ENCODE measurements at places on chromosomes 4 and X.

DNA sequence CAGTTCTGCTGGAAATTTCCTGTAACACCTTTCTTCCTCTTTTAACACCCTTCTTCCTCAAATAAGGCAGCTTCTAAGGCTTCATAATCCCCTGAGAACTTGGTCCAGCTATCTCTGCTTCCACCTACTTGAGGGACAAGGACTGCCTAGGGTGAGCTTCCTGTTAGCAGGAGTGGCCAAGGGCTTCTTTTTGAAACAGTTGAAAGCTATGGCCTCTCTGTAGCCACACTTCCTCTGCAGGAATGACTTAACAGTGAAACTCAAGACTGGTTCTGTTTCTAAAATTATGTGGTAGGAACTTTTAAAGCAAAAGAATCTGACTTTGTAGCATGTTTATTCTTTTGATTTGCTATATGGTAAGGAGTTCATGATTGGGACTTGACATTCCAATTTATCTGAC lies 108.5 kb upstream of the WDR1 start:
- no peak for DNase-seq

GRCh38 chr4:189850239-189850856 lies 90.3 kb upstream of the FRG1 start:
- no peak for DNase-seq

- no peak for DNase-seq
Measured at GRCh38 chr4:25950461-25951389, 36.7 kb downstream of the SMIM20 start.

DNA sequence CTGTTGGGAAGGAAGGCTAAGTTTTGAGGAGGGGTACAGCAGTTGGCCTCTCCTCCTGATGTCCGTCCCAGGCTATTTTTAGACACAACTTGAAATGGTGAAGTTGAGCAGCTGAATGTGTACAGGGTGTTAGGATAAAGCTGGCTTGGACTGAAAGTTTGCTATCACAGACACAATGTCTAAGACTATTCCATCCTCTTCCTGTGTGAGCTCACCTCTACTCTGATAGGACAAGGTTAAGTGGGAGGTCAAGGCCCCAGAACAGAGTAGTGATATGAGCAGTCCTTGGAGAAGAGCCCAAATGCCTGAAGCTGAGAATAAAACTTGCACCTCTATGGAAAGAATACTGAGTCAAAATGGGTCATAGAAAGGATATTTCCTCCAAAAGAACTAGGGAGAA lies 4.1 kb downstream of the ATP1B4 start:
- DNase-seq: no peak

DNA sequence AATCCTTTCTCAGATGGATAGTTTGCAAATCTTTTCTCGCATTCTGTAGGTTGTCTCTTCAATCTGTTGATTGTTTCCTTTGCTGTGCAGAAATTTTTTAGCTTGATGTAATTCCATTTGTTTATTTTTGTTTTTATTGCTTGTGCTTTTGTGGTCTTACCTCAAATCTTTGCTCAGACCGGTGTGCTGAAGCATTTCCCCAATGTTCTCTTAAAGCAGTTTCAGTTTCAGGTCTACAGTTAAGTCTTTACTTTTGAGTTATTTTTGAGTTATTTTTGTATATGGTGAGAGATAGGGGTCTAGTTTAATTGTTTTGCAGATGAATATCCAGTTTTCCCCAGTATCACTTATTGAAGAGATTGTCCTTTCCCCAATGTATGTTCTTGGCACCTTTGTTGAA lies 18.2 kb upstream of the SLC25A14 start:
- no peak for DNase-seq

DNA sequence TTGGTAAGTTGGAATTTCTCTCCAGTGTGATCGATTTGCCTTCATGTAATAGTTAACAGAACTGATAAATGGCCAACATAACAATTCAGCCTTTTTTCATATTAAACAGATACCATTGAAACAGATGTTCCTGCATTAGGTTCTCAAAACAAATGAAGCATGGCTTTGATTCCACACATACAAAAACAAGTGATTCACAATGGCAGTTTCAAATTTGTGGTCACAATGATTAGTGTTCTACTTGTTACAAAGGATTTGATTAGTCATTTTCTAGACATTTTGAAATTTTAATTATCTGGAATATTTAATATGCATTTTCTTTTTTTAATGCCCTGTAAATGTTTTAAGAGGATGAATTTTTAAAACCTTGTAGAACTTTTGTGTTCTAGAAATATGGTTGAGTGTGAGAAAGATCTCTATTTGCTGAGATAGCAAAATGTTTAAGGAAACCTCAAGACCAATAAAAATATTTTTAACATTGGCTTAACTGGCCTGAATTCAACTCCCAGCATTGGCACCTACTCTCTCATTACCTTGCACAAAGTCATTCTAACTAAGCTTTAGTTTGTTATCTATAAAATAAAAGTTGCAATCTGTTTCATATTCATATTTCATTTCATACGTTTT lies 18.9 kb upstream of the GLRA3 start:
- no peak for DNase-seq

DNA sequence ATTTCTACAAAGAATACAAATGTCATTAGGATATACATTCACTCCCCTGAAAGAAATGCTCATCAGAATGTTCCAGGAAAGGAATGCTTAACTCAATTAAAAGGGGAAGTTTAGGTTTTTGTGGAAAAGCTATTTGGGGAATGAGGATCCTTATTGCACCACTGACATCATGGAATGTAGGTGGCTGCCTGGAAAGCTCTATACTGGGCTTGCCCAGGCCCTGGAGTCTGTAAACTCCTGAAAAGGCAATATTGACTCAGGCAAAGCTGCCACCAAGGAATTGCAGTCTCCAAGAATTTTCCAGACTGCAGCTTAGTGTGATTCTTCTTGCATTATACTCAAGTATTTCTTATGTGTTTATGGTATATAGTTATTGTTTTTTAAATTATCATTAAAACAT lies 15.7 kb downstream of the DAPP1 start:
- no peak for DNase-seq

DNA sequence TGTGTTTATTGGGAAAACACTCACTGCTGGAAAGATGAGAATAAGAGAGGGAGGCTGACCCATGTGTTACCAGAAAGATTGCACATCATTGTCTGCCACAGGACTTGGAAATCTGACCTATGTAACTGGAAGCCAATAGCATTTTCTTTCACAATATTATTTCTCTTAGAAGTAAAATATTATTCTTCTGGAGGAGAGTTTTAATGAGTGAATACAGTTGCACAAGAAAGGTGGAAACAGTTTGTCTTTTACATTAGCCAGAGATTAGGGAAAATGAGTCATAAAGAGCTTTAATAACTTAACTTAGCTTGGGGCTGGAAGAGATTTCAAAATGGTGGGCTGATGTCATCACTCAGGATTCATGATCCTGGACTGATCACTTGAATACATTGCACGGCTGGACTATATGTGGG lies 31.5 kb upstream of the LNX1 start:
- DNase-seq: no peak

- no peak for DNase-seq
Measured at GRCh38 chrX:41889317-41890025, 33.9 kb downstream of the CASK start.

GRCh38 chr4:149555799-149556198 lies 259.8 kb downstream of the IQCM start:
- DNase-seq: no peak

DNA sequence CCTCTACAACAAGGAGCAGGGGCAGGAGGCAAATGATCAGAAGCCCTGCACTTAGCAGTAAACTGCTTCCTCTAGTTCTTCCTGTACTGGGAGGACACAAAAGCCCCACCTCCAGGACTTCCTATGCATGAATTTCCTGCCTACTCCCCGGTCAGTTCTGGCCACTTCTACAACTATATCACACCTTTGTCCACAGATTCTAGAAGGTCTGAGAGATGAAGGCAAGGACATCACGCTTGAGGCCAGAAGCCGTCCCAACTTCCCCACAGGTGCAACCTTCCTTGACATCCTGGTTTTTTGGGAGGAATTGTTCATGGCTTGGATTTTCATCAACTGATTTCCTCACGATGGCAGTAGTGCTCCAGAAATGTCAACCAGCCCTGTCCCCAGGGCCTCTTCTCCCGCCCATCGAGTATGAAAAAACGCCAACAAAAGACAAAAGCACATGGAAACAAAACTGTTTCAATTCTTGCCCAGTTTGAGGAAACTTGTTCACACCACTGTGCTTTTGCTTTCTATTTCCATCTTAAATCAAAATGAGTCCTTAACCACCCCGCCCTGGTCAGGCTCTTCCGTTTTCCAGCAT lies 206.5 kb upstream of the STK26 start:
- DNase-seq: no peak

DNA sequence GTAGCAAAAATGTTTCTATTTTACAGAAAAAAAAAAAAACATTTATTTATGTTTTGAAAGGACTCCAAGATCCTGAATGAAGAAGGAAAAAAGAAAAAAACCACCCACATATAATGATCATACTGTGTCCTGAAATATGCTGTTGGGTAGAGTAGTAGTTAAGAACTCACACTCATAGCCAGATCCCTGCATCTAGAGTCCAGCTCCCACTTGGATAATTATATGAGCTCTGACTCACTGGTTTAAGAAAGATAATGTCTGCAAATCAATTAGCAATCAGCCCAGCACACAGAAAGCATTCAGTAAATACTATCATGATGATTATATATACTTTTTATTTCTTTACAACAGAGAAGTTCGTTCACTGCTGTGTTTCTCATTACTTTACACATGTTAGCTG lies 46.7 kb upstream of the MXRA5 start:
- no peak for DNase-seq

DNA sequence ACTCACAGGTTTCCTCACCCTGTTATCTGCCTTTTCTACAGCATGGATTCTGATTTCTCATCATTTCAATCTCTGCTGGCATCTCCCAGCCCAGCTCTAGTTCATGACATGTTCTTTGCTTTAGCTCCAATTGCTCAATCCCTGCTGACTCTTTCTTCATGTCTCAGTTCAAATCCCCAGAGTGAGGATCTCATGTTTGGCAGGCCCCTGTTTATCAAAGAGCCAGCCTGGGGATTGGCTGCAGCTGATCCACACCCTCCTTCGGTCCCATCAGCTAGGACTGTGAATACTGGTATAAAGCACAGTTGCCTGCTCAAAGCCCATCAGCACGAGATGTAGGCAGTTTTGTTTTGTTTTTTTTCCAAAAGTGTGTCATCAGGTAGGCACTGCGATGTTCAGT lies 14.4 kb upstream of the CC2D2A start:
- DNase-seq: no peak

GRCh38 chrX:68935362-68935761 lies 106.5 kb downstream of the EFNB1 start:
- no peak for DNase-seq

DNA sequence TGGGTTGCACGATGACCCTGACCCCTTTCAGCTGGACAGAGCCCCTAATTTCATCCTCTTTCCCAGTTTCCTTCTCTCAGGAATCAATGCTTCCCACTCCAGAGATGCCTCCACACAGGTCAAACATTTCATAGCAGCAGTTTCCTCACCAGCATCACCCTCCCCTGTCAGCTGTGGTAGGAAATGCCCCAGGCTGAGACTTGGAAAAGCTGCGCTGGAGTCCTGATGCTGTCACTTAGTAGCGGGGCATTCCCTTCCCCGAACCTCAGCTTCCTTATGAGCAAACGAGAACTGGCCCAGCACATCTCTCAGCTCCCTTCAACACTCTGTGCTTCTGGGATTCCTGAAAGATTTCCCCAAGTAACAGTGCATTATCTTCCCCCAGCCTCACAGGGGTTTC lies 2.7 kb downstream of the GJB1 start:
- no peak for DNase-seq

- no peak for DNase-seq
Measured at GRCh38 chrX:2710041-2710840, 19.1 kb downstream of the CD99 start.
